ENCODE measurements at places on chromosomes 3 and 15.

- DNase-seq, result no peak
These were observed 71.7 kb downstream of the P3H2 start for GRCh38 chr3:190048932-190049441.

DNA sequence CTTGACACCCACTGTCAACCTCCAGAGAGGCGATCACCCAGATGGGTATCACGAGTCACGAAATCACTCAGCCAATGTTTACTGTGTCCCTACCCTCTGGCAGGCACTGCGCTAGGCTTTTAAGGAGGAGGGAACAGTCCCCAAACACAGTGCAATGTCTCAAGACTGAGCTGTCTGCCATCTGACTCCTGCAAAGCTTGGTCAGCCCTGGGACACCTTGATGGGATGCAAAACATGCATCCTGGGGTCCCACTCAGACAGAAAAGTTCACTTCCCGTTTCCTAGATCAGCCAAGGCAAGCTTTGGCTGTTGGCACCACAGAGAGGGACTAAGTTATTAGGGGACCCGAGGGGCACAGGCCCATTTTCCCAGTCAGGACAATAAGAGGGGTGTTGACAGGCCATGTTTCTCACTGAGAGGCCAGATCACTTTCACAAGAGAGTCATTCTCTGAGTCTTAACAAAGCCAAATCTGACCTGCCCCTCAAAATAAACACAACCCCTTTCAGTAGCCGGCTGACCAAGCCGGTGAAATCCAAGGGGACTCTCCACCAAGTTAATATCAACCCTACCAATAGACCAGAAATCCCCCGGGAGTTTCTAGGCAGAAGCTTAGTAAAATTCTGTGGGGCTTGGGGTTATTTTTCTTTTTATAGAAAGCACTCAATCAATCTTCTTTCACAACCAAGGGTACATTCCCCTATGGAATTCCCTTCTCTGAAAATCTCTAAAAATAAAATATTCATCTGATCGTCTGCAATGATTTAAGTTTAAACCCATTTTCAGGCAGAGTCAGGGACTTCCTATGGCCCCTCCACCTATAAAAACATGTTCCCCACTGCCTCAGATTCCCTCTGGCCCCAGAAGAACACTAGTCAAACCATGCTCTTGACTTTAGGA, 3.5 kb downstream of the RFTN1 start:
- DNase-seq, result no peak

- no peak for DNase-seq
These were observed 89.7 kb downstream of the TRIM42 start for GRCh38 chr3:140767566-140767965.

GRCh38 chr3:5332270-5332956, 144.9 kb downstream of the EDEM1 start:
- DNase-seq, result no peak

GRCh38 chr3:12579456-12579855, 22.6 kb downstream of the MKRN2 start:
- no peak for DNase-seq

- DNase-seq, result no peak
These were observed 68.0 kb downstream of the ATP2B2 start for GRCh38 chr3:10437272-10437994.

DNA sequence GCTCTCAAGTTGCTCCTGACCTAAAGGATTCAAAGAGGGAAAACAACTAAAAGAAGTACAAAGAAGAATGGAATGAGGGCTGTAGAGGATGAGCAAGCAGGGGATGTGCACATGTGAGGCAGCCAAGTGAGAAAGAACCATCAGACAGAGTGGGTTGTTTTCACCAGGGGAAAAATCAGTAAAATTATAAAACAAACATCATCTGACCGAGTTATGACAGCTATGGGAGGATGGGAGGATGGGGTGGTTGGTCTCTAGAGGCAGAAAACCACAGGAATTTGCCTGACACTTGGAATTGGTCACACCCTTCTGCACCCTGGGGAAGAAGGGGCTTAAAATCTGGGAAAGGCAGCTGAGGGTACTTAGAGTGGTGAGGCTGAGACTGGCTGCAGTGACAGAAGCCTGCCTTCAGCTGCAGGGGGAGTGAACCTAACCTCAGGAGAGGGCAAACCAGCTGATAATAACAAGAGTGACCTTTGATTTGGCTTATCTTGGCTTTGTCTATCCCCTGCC, 10.1 kb downstream of the ARHGAP31 start:
- DNase-seq, result no peak

- no peak for DNase-seq
These were observed 25.7 kb downstream of the IQGAP1 start for GRCh38 chr15:90413411-90414379.

DNA sequence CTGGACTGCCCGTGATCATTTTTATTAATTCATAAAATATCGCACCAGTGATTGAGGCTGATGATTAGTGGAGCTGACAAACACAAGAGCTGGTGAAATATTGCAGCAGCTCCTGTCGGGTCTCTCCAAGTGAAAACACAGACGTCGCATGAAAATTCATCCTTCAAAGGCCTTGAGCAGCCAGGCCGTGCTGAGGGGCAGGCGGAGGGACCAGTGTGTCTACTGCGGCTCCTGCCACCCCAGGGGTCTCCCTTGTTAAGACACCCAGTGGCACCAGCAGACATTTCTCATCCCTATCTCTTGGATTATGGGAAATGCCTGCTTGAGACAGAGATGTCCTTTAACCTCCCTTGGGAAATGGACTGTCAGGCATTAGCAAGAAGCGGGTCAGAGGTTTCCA, 289.4 kb upstream of the TLE3 start:
- no peak for DNase-seq

GRCh38 chr3:191593486-191593885, 132.5 kb downstream of the PYDC2 start:
- no peak for DNase-seq

- DNase-seq, result no peak
These were observed 47.6 kb downstream of the TXNRD3 start for GRCh38 chr3:126607214-126607908.

DNA sequence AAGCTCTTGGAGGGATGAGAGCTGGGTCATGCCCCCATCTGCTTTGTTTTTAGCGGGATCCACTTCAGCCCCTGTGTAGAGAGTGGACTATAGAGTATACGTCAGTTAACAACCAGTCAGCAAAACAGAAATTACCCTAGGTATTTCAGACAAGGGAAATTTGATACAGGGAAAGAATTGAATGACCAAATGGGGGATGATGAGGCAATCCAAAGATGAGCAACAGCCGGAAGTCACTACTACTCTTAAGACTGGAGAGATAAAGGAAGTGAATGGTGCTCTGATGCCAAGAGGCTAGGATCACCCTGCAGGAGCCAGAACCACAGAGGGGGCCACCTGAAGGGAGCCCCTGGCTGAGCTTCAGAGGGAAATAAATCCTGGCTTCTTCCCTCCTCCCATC, 1.7 kb upstream of the GPR62 start:
- peak; percentile 76 for DNase-seq

- DNase-seq, result peak; percentile 58
These were observed 108.3 kb upstream of the UBE2E1 start for GRCh38 chr3:23697416-23697815.

- DNase-seq, result no peak
These were observed 59.1 kb downstream of the LSAMP start for GRCh38 chr3:116386168-116386567.

DNA sequence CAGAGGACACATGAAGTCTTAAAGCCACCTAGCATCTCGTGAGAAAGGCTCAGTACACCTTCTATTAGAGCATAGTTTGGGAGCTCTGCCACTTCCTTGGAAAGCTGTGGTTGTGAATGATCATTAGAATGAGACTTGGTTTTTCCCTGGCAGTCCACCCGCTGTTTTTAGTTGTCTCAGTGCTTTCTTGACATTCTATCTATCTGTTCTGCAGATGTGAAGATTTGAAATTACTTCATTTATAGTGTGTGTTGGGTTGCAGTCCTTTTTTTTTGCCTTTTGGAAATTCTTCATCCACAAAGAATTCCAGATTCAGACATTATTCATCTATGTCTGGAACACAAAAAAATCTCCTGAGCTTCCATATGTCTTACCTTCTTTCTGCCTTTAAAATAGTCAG, 23.7 kb downstream of the PPP2R3A start:
- DNase-seq, result no peak

GRCh38 chr3:197201791-197202452, 96.5 kb downstream of the DLG1 start:
- DNase-seq, result peak; percentile 41

GRCh38 chr3:46999516-47000197, 20.2 kb downstream of the NBEAL2 start:
- DNase-seq, result no peak

DNA sequence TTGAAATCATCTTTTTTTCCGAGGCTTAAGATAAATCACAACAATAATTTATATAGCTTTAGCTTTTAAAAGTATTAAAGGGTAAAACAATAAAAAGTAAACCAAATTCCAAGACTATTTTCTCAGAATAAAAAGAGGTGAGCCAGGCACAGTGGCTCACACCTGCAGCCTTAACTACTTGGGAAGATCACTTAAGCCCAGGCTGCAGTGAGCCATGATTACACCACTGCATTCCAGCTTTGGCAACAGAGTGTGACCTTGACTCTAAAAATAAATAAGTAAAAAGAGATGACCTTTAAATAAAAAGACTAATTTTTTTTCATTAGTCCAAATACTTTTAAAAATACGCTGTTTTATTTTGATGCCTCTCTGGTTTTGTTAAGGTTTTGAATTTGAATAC, 54.4 kb downstream of the C3orf80 start:
- DNase-seq, result no peak

DNA sequence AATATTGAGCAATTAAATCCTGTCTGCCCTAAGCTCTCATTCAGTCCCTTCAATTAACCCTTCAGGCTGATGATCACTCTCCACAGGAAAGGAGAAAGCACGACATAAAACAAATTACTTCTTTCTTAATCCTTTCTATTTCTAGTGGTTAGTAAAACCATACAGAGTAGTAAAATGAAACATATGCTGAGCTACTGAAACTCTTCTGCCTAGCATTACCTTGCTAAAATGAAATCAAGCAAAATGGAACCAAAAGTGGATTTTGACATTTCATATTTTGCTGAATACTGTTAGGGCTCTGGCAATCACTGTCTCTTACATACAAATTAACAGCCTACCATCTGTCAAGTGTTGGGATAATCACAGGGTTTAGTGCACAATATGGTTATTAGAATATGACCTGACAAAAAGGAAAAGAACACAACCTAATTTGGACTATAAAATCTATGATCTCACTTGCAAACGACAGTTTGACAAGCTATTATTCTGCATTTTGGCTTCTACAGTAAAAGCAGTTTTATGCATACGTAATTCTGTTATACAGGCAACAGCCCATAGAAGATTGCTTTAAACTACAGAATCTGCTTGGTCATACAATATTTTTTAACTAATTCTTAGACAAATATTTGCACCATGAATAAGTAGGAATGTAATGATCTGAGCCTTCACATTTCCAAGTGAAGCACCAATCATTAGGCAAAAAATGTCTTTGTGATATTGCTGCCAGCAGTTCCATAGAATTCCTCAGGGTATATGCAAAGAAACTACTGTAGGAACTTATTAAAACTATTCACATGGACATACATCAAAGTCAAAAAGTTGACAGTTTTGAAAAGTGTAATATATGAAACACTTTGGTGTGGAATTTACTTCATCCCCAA, 105.0 kb downstream of the FHIT start:
- DNase-seq, result peak; percentile 10

DNA sequence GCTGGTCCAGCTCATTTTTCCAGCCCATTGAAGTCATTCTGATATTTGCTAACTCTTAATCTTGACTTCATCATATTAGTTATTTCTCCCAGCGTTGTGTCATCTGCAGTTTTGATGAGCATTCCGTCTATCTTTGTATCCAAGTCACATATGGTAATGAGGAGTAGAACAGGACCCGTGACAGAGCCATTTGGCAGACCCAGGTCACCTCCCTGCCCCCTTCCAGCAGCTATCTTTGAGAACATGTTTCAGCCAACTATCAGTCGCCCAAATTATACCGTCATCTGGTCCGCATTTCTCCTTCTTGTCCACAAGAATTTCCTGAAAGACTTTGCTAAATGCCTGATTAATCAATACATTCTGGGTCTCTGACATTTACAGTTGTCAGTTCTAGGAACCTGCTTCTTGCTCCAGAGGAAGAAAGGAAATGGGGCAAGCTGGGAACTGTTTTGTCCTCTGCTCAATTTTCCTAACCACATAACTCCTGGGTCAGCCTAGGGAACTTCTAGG, 347.1 kb upstream of the NR2E3 start:
- no peak for DNase-seq

GRCh38 chr3:129617381-129618185, 11.1 kb upstream of the PLXND1 start:
- no peak for DNase-seq

DNA sequence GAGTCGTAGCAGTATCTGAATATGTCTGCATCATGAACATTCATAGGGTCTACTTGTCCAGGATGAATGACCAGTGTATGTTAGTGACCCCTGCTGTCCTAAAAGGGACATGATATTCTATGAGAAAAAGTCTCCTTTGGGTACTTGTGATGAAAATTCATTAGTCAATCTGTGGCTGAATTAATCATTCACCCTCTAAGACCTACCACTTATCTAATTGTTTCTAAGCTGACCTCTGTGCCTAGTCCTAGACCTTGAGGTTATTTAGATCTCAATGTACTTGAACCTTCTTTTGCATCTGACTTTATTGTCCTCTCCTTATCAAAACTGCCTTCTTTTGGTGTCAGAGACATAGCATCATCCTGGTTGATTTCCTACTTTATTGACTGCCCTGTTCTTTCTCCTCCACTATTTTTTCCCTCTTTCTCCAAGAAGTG, 799.3 kb downstream of the DIPK2A start:
- no peak for DNase-seq

GRCh38 chr3:160454995-160455394, 5.4 kb upstream of the TRIM59 start:
- DNase-seq, result peak; percentile 71

- DNase-seq, result no peak
These were observed 16.8 kb downstream of the BCL2L10 start for GRCh38 chr15:52095597-52096262.

DNA sequence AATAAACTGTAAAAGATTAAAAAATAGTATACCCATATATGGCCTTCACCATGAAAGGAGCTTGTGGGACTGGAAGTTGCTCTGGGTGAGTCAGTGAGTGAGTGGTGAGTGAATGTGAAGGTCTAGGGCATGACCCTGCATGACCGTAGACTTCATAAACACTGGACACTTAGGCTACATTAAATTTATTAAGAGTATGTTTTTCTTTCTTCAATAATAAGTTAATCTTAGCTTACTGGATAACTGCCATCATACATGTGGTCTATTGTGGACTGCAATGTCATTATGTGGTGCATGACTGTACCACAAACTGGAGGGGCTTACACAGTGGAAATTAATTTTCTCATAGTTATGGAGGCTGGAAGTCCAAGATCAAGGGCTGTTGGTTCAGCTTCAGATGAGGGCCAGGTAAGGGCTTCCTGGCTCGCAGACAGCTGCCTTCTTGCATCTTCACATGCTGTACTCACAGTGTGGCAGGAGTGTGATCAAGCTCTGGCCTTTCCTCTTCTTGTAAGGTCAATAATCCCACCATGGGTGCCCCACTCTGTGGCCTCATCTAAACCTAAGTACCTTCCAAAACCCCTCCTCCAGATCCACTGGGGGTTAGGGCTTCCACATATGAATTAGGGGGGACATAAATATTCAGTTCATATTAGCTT, 40.8 kb upstream of the PRR23E start:
- DNase-seq, result no peak

All from NCI-H2227 treated with DMSO at 0.1 percent for 48 hours (cell line).